ENCODE measurements at places on chromosomes 5 and 9.

GRCh38 chr9:119074017-119074416, 295.2 kb downstream of the BRINP1 start:
- DNase-seq = no peak

- no peak for DNase-seq
These were observed 185.5 kb downstream of the RGS3 start for GRCh38 chr9:113649054-113649453.

GRCh38 chr9:118959366-118959765, 409.9 kb downstream of the BRINP1 start:
- DNase-seq = no peak

DNA sequence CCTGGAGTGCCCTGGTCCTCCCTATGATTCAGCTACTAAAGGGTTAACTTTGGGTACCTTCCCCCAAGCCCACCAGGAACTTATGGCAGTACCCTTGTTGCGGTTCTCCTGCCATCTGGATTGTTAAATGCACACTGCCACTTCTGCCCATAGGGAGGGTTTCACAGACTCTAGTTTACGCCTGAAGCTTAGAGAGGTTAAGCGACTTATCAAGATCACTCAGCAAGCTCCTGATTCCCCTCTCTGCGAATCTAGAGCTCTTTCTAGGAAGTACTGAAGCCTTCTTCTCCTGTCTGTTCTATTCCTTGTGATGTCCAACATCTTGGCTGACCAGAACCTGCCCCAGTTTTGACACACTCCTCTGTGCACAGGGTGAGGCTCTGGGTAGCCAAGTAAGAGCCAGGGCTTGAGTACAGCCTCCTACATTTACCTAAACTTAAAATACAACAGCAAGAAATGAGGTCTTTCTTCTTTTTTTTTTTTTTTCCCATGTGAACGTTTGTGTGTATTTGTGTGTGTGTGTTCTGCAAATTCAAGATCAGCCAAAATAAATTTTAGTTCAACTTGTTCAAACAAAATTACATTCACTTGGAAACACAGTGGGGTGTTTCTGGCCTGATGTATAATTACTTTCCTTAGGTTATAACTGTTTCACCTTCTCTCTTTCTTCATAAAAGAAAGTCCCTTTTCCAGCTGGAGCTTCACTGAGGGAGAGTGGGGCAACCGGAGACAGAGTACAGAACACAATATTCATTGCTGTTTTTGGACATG, 28.7 kb upstream of the KLF4 start:
- DNase-seq = no peak

DNA sequence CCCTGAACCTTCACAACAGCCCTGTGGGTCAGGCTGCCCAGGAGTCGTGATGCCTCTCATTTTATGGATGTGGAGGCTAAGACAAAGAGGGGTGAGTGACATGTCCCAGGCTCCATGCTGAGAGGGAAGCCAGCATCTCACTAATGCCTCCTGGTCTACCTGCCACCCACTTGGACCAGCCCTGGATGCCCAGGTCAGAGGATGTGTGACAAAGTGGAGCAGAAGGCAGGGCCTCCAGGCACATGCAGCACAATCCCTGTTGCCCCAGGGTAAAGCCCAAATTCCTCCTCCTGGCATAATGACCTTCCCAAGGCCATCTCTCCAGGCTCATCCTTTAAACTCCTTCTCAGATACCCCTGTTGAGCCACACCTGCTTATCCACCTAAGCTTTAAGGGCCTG, 51.4 kb upstream of the XPA start:
- no peak for DNase-seq

- DNase-seq = no peak
These were observed 459.2 kb upstream of the RGMB start for GRCh38 chr5:98314292-98314691.

DNA sequence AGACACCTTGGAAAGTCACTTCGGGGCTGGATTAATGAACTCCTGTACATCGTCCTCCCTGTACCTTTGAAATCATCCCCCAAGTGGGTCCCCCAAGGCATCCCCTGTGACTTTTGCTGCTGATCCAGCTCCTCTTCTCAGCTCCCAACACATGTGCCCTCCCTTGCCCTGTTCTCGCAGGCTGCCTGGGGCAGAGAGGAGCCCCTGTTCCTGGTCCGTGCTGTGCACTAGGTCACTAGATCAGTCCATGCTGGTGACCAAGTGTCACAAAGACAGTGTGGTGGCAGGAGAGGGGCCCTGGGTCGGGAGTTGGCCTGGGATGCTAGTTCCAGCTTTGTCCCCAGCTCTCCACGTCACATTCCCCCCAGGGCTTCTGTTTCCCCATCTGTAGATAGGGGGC, 79.3 kb upstream of the BARHL1 start:
- DNase-seq = no peak

DNA sequence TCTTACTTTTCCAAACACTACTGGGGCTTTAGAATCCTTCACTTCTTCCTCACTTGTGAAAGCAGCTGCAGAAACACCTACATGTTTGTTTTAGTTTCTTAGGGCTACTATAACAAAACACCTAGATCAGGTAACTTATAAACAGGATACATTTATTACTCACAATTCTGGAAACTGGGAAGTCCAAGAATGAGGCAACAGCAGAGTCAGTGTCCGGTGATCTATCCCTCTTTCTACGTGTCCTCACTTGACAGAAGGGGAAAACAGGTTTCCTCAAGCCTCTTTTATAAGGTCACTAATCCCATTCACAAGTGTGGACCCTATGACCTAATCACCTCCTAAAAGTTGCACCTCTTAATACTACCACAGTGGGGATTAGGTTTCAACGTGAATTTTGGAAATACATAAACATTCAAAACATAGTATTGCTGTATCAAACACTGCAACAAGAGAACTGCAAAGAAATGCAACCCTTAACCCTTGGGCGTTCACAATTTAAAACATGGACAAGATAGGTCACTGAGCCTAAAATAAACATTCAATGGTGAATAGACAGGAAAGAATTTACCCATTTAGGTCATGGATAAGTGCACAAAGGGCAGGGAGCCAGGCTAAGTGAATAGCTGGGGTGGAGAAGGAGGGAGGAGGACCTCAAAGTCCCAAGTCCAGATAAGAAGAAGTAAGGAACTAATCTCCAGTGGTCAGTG, 104.3 kb downstream of the PIK3R1 start:
- peak; percentile 24 for DNase-seq

GRCh38 chr9:133151041-133151440, 12.7 kb downstream of the GBGT1 start:
- no peak for DNase-seq

- peak; percentile 41 for DNase-seq
These were observed 10.4 kb downstream of the ALDH1A1 start for GRCh38 chr9:72942451-72942850.
